ENCODE measurements at places on chromosomes 2 and 18.
A peak's percentile ranks its signal among the peaks of the same experiment; 100 is the strongest.

DNA sequence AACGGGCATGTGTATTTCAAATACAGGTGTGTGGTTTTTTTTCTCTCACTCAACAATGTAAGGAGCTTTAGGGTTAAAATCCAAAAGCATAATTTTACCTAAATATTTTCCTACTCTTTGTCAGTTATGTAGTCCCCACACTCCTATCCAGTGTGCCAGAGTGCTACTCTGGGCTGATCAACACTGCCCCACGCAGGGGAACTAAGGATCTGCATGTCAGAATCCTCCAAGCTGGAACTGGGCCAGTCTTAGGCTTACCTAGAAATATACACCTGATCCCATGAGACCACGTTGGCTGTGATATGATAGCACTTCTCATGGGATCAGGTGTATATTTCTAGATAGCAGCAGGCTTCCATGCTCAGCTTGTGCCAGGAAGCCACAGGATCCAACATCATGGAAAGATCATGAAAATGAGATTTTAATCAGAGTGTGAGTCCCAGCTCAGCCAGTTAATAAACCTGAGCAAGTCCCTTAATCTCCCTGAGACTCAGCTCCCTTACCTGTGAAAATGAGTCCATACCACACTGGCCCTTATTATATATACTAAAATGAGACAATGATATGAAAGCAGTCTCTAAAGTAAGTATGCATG, 29.7 kb downstream of the CCDC141 start:
- DNase-seq, result peak; percentile 25

- DNase-seq, result no peak
Observed at GRCh38 chr2:65077898-65078297, 21.7 kb downstream of the CEP68 start.

- DNase-seq, result no peak
Observed at GRCh38 chr2:12867631-12868287, 151.0 kb downstream of the TRIB2 start.

- no peak for DNase-seq
Observed at GRCh38 chr18:4233468-4233867, 221.6 kb downstream of the DLGAP1 start.

DNA sequence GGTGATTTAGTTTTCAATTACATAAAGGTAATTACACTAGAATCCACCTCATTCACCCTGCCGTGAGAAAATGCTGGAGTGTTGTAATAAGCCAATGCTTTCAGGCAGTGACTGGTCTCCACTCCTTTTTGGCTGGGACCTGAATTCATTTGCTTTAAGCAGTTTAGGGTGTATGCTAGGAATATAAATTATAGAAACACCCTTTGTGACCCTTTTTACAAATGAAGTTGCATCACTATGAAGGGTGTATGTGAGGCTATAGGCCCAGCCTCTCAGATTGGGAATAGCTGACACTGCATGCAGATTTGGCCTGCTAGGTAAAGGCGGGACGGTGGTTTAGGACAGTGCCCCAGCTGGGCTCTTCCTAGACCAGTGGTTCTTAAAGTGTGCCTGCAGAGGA, 50.8 kb upstream of the NFE2L2 start:
- no peak for DNase-seq

- DNase-seq, result no peak
Observed at GRCh38 chr2:130826821-130827501, 9.8 kb upstream of the ARHGEF4 start.

DNA sequence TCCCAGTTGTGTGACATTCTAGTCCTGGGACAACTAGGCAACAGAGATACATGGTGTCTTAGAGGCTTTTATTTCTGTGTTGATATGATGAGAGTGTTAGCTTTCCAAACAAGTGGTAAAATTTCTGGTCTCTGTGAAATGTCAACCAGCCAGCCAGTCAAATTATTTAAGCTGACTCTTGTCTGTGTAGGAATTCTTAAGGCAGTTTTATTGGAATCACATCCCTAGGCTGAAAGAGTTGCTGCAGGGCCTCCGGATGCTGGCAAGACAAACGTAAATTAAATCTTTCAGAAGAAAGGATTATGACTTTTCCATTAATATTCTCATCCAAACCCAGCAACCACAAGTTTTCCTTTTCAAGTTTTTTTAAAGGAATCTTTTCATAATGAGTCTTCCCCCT, 44.6 kb downstream of the SERPINB7 start:
- DNase-seq, result no peak

GRCh38 chr2:148638543-148638942, 6.0 kb upstream of the EPC2 start:
- DNase-seq, result no peak

- no peak for DNase-seq
Observed at GRCh38 chr2:217398860-217399259, 539.0 kb upstream of the TNP1 start.

- DNase-seq, result no peak
Observed at GRCh38 chr18:76892832-76893231, 70.5 kb downstream of the ZNF236 start.

DNA sequence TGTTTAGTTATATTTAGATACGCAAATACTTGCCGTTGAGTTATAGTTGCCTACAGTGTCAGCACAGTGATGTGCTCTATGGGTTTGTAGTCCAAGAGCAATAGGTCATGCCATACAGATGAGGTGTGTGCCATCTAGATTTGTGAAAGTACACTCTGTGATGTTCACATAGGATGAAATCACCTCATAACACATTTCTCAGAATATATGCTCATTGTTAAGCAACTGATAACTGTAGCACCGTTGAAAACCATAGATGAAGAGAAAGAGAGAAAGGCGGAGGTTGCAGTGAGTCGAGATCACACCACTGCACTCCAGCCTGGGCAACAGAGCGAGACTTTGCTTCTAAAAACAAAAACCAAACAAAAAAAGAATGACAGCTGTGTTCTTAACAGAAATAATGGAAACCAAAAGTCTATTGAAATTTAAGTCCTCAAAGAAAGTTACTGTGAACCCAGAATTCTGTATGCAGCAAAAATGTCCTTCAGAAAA, 9.5 kb downstream of the DGKD start:
- no peak for DNase-seq

DNA sequence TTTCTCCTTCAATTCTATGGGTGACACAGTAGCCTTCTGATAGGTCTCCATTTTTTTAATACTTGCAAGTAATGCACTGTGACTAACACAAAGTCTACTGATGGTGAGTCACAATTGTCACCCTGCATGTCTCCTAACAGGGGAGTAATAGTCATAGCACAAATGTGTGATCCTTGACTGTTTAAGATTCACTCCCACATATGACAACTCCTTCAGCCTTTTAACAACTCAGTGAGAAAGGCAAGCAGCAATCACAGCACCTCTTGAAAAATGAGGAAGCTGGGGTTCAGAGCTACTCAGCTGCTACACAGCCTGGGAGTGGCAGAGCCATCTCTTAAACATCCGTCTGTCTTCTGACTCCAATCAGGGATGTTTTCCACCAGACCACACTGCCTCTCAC, 63.8 kb downstream of the EHD3 start:
- peak; percentile 25 for DNase-seq

DNA sequence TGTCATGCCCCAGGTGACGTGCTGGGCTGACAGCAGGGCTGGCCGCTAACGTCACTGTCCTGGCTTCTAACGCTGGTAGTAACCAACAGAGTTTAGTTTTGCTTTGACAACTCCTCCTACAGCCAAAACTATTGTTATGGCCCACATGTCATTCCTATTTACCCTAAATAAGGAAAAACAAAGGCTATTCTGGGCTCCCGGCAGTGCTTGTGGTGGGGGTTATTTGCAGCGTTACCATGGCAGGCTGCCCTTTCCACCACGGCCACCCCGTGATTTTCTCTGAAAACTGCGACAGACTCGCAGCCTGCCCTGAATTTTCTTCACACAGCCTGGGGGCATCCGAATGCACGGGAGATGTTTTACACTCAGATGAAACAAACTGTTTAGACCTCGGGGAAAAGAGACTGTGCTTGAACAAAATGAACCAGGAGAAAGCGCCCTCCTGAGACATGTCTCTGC, 115.2 kb downstream of the FAM210A start:
- DNase-seq, result peak; percentile 6

DNA sequence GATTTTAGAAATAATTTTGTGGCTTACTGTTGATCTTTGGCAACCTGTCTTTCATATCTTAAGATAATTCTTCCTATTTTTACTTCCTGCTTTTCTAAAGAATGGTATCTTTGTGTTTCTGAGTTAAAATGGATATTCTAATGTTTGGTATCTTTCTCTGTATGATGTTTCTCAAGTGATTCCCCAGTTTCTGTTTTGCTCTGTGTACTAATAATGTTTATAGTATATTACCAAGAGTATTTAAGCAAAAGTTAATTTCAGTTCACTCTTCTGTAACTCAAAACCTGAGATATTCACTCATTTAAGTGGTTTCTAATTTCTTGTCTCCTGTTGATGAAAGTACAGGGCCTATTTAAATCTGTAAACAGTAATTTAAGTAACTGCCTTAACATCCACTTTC, 58.3 kb downstream of the CCDC150 start:
- DNase-seq, result no peak

GRCh38 chr2:16404551-16405300, 260.9 kb downstream of the CYRIA start:
- DNase-seq, result no peak

- DNase-seq, result peak; percentile 93
Observed at GRCh38 chr2:205024822-205025518, 479.7 kb downstream of the PARD3B start.

DNA sequence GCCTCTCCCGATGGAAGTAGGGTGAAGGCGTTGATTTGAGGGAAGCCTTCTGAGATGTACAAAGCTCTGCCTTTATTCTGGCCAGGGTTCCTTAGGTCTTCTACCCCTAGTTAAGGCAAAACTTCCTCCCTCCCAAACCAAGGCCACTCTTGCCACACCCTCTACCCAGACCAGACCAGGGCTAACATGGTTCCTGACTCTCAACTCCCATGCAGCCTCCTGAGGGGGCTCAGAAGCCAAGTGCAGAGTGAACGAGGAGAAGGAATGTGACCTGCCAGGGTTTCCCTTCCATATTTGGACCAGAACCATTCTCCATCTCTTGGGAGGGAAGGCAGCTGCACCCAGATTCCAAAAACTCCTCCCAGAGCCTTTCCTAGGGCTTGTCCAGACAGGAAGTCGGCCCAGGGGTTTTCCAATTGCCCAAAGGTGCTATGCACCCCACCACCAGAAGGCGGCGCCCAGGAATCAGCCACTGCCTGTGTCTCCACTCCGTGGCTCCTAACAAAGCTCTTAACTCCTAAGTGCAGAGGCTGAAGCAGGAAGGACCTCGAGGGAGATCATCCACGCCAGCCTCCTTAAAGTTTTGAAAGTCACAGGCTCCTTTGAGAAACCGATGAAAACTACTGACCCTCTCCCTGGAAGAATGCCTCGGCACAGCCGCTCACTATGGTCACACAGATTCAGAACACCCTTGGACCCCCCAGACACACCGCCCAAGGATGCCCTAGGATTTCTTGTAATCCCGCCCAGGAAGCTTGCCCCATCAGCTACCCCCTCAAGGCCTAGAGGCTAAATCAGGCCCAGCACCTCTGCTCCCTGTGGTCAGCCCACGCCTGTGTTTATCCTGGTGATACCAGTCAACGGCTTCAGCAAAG, 157.8 kb downstream of the SMAD2 start:
- DNase-seq, result peak; percentile 48

DNA sequence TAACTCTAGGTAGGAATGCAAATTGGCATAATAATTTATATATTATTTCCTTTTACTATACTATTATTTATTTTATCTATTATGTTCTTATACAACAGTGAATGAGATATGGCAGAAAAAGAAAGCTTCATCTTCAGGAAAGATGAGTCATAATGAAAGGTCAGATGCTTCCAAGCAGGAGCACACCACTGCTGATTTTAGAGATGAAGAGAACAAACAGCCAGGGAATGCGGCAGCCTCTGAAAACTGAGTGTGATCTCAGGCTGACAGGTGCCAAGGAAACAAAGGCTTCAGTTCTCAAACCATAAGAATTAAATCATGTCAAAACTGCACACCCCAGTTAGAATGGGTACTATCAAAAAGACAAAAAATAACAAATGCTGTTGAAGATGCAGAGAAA, 149.0 kb downstream of the CCDC178 start:
- DNase-seq, result no peak

DNA sequence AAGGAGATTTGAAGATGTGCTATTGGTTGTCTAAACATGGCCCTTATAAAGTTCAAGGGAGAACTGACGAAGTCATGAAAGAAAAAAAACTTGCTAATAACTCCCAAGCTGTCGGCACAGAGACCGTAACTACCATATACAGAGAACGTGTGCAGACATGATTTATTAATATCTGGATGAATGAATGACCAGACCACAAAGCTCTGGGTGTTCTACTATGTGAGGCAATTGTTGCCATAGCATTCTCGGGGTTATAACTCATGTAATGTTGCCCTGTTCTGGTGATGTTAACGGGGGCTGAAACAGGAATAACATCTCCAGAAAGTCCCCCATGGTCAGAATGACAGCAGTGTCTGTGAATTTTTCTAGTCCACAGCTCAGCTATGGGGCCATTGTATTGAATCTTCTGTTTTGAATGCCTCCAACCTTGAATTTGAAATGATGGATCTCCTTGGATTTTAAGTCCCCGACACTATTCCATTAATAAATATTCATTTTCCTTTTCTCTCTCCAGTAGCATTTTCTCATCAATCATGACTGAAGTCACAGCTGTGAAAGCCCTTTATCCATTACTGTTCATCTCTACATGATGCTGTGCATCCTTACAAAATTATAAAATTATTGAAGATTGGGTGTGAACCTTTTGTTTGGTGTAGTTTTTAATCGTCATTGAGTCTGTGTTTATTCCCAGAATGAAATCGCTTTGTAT, 483.4 kb upstream of the KLHL29 start:
- no peak for DNase-seq

GRCh38 chr2:154623819-154624218, 74.7 kb upstream of the KCNJ3 start:
- DNase-seq, result peak; percentile 66

DNA sequence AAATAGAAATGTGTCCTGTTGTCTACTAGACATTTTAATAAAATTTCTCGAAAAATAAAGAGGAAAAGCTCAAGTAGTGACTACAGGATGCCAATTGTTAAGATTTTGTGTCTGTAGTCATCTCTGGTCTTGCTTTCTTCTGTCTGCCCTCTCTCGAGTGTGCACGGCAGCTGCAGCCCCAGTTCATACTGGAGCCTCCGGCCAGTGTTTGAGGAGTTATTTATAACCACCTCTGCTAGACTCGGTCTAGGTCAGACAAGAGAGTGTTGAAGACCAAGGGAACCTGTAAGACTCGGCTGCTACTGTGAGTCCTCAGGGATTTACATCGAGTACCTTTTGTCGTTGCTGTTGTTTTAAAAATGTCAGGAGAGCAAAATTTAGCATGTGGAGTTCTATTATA, 810.1 kb upstream of the POU3F3 start:
- no peak for DNase-seq

GRCh38 chr2:36965751-36966369, 476 bp downstream of the STRN start:
- no peak for DNase-seq

- no peak for DNase-seq
Observed at GRCh38 chr2:50851886-50852285, 180.0 kb downstream of the NRXN1 start.
